Lower leg skin (tissue), 4 donors: ENCODE measurements at places on chromosomes 7 and 10. TPM values are rescaled to one million over a fixed set of nuclear protein-coding genes. Genes with fewer than 3 reads are reported as not detected.

Gene UCN3
- total RNA-seq: not detected

- DNase-seq: no peak
These were observed 70.9 kb upstream of the CCDC71L start for GRCh38 chr7:106731646-106732444.

GRCh38 chr10:78547397-78547796 lies 513.7 kb downstream of the RPS24 start:
- no peak for DNase-seq

DNA sequence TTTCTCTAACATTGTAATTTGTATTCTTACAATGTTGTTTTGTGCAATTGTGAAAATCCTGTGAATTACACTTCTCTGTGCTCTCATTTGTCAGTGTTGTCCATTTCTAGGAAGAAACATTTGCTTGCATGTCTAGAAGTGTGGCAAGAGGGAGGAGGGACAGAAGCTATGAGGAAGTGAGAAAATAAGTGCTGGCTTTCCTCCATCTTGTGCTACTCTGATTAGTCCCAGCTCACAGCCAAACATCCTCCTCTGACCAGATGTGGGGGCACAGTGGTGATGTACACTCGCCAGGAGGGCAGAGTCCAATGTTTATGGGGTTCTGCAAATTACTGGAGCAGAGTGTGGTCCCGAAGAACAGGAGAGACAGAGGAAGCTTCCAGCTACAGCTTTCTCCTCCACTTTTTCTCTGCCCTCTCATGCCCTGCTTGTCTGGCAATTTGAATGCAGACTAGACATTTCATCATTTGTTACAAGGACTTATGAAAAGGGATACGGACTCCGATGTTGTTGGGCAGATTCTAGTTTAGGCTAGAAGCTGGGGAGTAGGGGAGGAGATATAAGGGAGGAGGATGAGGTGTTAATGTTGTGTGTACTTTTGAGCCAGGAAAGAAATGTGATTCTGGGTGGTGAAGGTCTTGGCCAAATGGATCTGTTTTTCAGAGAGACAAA lies 131.0 kb upstream of the C1GALT1 start:
- DNase-seq: no peak

Gene GHRHR
- total RNA-seq: not detected

- no peak for DNase-seq
These were observed 1.9 kb upstream of the PWWP2B start for GRCh38 chr10:132394936-132395703.

Gene CLDN12
- total RNA-seq: 12.5 TPM

DNA sequence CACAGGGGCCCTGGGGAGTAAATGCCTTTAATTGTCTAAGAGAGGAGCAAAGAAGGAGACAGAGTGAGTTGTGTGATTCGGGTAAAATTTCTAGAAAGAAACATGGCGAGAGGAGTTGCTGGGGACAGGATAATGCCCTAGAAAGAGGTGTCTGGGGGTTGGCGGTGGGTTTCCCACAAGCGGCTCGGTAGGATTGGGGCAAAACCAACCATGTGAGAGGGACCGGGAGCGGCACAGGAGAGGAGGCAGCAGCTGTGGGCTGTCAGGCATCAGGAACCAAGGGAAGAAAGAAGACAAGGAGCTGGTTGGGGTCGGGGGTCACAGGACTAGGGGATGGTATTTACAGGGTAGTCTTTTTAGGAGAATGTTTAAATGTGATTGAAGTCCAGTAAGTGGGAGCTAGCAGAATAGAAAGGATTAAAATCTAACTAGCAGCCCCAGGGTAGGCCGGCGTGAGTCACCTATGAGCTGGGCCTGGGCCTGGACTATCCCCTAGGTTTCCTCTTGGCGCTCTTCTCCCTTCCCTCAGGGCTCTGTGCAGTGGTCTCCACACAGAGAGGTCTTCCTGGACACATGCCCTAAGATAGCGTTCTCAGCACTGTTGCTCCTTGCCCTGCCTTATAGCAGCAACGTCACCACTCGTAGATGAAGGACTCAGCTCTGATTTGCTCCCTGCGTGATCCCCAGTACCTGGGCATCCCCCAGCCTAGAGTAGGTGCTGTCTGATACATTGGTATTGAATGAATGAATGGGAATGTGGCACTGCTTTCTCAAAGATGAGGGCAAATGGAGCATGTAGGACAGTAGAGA lies 32.6 kb downstream of the IKZF1 start:
- DNase-seq: no peak

- DNase-seq: no peak
These were observed 35.2 kb upstream of the MAP3K8 start for GRCh38 chr10:30398788-30399187.

DNA sequence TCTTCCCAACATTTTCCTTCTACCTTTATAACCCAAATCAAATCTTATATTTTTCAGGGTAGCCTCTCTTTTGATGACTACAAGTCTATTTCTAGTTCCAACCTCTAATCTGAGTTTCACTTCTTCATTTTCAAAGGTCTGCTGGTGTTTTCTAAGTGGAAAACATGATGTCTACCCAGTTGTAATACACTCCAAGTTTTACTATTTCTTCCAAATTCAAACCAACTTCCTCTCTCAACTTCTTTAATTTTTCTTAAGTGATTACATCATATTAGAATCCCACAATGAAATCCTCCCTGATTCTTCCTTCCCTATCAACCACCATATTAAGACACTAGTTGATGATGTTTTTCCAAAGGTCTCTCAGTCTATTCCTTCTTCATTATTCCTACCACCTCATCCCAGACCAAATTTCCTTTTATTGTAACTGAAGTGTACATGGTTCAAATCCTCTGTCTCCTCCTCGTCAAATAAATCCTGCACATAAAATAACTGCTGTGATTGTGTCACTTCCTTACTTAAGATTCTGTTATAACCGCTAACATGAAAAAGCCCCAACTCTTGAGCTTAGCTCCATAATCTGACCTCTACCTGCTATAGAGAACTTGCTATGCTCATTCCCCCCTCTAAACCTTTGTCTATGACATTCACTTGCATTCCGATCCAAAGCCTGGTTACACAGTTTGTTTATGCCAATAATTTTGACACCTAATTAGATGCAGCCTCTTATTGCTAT lies 12.7 kb downstream of the TAS2R38 start:
- DNase-seq: no peak

DNA sequence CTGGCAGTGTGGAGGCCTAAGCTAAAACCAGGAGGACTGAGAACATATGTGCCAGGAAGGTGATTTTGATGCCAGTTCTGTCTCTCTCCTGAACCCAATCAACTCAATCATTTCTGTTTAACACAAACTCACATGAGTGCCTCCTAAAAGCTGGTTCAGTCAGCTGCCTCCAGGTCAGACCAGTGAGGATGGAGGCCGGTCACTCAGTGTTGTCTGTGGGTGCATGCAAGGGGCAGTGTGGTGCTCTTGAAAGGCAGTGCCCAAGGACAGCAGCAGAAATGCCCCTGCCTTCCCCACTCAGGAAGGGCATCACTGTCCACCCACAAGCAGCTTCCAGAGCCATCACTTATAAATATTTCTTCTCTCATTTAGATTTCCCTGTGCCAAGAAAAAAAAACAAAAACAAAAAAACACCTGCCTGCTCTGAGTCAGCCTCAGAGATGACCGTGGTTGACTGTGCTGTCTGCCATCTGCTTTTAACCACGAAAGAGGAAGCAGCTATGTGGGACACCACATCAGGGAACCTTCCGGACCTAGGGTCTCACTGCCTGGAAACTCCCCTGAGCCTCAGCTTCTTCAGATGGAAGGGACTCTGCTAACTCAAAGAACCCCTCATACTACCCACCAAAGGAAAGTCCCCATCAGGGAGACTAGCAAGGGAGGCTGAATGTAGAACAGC lies 39.1 kb downstream of the VOPP1 start:
- no peak for DNase-seq

Gene NDUFB8
- total RNA-seq: 128 TPM

Gene CYP3A4
- total RNA-seq: 2.7 TPM

Gene NKX2-3
- total RNA-seq: not detected

DNA sequence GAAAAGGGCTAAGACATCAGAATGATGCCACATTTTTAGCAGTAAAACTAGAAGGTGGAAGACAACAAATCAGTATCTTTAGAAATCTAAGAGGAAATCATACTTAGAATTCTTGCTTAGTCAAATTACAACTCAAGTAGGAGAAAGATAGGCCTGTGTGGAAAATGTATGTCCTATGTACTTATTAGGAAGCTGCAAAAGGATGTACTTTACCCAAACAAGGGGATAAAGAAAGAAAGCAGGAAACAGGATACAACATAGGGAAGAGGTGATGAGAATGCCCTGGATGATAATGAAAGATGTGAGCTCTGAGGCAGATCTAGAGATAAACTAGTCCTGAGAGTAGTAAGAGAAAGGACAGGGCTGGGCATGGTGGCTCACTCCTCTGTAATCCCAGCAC lies 54.9 kb downstream of the RNLS start:
- no peak for DNase-seq

DNA sequence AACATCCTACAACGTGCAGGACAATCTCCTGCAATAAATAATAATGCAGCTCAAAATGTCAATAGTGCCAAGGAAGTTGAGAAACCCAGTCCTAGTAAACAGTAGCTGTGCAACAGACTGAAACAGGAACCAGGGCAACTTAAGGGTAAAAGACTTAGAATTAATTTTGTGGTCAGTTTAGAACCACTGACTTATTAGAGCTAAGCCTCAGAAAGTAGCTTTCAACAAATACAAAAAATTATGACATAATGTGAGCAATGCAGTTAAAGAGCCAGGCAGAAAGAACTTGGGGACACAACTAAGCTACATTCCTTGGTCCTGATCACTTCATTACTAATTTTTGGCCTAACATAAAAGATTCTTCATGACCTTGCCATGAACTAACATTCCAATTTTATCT lies 195.4 kb downstream of the MACC1 start:
- no peak for DNase-seq

DNA sequence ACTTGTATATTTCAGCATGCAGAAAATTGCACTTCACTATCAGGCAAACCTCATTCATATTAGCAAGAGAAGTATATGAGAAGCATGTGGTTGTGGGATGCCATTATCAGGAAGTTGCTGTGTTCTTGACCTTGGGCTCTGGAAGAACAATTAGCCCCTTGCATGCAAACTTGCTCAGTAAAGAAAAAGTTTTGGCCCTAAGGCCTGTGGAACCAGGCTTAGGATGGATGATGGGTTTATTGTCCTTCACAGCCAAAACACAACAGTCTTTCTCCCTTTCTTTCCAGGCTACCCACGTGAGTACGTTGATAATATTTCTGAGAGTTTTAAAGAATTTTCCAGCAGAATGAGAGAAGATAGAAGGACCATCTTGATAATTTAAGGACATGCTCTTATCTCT lies 166.4 kb downstream of the AUTS2 start:
- DNase-seq: no peak

Gene PRPS1L1
- total RNA-seq: not detected

GRCh38 chr10:95730233-95730632 lies 25.7 kb upstream of the ENTPD1 start:
- DNase-seq: no peak

DNA sequence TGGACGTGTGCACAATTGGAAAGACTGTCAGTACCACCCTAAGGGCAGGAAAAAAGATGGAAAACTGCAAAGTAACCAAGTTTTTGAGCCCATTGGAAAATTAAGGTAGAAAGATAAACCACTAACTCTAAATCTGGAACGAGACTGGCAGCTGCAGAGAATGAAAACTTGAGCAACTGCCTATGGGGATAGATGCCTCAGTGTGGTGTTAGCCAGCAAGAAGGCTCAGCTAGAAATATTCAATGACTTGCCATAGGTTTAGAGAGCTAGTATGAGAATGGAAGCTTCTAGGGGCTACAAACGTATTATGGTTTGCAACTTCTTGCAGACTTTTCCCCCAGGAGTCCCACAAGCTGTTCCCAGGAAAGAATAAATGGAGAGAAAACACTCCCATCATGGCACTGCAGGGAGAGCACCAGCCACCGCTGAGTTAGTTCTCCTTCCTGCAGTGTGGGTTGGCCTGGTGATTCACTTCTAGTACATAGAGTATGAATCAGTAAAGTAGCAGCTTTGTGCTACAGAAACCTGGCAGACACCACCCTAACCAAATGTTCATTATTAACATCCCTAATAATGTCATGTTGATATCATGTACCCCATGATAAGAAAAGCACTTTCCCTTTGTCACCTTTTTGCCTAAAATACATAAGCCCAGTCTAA lies 372.4 kb upstream of the VWC2 start:
- DNase-seq: no peak

DNA sequence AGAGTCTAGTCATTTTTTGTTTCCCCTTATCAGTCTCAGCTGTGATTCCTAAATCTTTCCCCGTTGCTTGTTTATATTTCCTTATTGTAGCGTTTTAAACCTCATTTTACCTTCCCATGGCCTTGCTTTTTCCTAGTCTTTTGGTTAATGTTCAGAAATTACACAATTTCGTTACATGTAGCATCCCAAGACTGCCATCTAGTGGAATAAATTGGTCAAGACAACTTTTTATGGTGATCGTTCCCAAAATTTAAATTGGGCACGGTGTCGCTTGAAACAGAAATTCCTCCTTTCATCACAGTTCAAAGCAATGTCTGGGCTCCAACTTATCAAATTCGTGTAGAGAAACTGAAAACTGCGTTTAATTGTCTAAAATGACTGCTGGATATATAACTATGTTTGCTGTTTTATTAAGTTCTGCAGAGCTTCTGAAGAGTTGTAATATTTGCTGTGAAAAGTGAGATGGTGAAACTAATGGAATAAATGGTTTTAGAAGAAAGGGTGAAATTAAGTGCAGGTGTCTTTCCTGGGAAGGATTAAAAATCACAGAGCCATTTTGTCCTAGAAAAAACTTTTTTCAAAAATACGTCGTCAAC lies 370.2 kb downstream of the PHF14 start:
- DNase-seq: no peak

- peak; percentile 37 for DNase-seq
These were observed 503.4 kb downstream of the RPS24 start for GRCh38 chr10:78537018-78537417.

DNA sequence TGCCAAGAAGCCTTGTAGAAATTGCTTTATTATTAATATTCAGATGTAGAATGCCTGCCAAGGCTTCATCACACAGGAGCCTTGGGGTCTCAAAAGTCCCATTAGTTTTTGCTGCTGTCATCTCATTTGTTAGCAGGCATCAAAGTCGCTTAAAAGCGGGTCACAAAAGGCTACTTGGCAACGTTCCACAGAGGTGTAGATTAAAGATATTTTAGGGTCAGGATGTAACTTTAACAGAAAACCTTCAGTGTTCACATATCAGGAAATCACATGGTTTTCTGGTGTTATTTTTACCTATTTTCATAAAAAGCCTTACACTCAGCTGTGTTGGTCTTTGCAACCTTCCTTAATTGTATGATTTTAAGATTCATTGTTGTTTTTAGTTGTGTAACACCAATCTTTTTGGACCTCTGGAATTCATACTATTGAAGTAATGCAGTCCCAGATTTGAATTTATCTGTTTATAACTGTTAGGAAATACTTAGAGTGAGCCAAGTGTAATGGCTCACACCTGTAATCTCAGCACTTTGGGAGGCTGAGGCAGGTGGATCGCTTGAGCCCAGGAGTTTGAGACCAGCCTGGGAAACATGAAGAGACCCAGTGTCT lies 65.3 kb downstream of the TET1 start:
- no peak for DNase-seq

- no peak for DNase-seq
These were observed 434.9 kb downstream of the DNAJB6 start for GRCh38 chr7:157771689-157772088.

- DNase-seq: peak; percentile 85
These were observed 28.2 kb downstream of the PHYH start for GRCh38 chr10:13271552-13272163.

Gene ODAD2
- total RNA-seq: not detected
